ENCODE measurements at places on chromosomes 11 and 22. TPM values are rescaled to one million over a fixed set of nuclear protein-coding genes. Genes with fewer than 3 reads are reported as not detected.
A peak's percentile ranks its signal among the peaks of the same experiment; 100 is the strongest.

- DNase-seq: no peak
Measured at GRCh38 chr11:113505046-113505445, 29.8 kb upstream of the DRD2 start.

- no peak for DNase-seq
Measured at GRCh38 chr11:117052196-117053149, 45.8 kb downstream of the SIK3 start.

GRCh38 chr22:37126383-37126782 is 16.9 kb upstream of the TMPRSS6 start:
- no peak for DNase-seq

- DNase-seq: no peak
Measured at GRCh38 chr22:34000879-34001526, 80.7 kb upstream of the LARGE1 start.

GRCh38 chr22:41916745-41917358 is 2.0 kb upstream of the SHISA8 start:
- DNase-seq: no peak

- no peak for DNase-seq
Measured at GRCh38 chr11:119853581-119854360, 124.8 kb upstream of the NECTIN1 start.

Gene OR8A1
- total RNA-seq: not detected

DNA sequence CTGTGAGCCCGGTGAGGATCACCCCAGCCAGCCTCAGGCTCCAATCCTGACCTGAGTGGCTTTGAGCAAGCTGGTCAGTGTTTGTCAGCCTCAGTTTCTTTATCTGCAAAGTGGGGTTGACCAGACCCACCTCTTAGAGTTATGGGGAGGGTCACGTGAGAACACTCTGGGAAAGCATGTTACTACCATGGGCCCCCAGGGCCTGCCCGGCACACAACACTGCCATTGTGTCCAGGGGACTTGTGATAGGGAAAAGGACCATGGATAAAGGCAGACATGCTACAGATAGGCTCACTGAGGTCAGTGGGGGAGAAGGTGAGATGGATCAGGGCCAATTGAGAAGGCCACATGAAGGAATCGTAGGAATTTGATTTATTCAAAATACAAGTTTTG is 32.1 kb upstream of the SUSD2 start:
- DNase-seq: no peak

DNA sequence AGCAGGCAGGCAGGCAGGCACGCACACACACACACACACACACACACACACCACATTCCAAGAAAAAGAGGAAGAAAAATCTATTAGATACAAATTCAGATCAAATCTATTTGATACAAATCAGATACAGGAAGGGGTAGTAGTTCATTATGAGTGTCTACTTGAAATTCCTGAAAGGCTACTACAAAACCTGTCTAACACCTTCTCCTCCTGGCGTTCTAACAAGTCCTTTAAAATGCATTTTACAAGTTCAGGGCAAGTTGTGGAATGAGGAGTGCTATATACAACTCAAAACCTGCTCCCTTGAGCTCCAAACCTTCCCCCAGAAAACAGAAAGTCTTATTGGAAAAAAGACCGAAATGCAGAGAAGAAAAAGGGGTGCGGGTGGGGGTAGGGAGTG is 476 bp downstream of the ARHGAP32 start:
- no peak for DNase-seq

GRCh38 chr11:11113626-11114025 is 239.4 kb downstream of the CSNK2A3 start:
- DNase-seq: no peak

DNA sequence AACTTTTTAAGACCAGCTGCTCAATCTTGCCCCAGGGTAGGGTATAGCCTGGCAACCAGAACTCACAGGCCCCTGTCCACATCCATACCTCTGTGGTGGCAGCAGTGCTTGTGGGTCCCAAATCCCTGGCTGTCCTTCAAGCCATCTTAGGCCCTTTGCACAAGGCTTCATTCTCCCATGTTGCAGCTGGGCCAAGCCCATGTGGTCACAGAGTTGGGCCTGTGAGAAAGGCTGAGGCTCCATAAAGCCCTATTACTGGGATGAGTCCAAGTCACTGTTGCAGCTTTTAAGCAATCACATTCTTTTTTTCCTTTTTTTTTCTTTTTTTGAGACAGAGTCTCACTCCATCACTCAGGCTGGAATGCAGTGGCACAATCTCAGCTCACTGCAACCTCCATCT is 47.9 kb upstream of the SLC25A1 start:
- no peak for DNase-seq

DNA sequence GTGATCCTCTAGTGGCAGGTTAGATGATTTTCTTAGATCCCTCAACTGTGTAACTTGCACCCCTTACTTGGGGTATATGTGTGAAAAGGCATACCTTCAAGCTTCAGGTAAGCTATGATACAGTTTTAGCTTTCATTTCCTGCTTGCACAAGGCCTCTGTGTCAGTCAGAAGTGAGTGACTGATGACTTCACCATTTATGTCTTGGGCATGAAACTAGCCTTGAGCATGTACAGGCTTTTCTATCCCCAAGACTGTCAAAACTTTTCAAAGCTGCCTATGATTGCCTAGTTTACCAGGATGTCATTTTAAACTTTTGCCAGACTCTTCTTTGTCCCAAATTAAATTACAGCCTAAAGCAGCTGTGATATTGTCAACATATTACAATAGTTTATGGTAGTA is 286.1 kb upstream of the CNTN5 start:
- DNase-seq: no peak

Gene SYT12
- total RNA-seq: 0.13 TPM

- DNase-seq: peak; percentile 92
Measured at GRCh38 chr11:45102810-45103621, 43.4 kb upstream of the PRDM11 start.

GRCh38 chr11:77375107-77375506 is 73.6 kb upstream of the GDPD4 start:
- DNase-seq: no peak

DNA sequence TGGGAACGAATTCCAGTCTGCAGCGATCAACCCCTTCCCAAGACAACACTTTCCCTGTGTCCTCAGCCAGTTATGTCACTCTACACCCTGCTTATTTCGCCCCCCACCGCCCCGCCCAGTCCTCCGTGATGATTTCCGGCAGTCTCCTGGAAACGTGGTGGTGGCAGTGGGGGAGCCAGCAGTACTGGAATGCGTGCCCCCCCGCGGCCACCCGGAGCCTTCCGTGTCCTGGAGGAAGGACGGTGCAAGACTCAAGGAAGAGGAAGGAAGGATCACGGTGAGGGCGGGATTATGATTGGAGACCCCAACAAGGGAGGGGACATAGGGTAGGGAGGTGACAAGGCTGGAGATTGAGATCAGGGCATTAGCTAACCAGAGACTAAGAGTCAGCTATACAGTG is 4.1 kb downstream of the ROBO3 start:
- no peak for DNase-seq

DNA sequence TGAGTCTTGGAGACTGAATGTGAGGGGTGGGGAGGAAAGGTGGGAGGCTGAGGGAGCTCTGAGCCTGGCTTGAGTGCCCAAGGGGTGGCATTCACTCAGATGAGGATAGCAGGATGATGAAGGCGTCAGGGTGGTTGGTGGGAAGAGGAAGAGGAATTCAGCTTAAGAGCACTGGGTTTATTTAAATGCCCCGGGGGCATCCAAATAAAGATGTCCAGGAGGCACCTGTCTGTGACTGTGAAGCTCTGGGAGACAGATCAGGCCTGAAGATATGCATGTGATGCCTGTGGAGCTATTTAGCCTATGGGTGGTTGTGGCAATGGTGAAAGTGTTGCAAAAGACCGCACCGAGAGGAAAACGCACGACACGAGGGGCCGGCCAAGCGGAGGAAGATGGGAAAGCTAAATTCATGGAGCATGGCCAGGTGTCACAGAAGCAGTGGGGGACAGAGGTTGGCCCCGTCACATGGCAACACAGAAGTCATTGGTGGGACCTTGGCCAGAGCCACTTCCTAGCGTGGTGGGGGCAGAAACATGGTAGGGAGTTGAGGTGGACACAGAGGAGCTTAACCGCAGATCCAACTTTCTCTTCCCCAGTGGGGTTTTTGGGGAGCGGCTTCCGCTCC is 15.5 kb downstream of the SLC37A2 start:
- DNase-seq: no peak

Gene TSPAN4
- total RNA-seq: 118 TPM

DNA sequence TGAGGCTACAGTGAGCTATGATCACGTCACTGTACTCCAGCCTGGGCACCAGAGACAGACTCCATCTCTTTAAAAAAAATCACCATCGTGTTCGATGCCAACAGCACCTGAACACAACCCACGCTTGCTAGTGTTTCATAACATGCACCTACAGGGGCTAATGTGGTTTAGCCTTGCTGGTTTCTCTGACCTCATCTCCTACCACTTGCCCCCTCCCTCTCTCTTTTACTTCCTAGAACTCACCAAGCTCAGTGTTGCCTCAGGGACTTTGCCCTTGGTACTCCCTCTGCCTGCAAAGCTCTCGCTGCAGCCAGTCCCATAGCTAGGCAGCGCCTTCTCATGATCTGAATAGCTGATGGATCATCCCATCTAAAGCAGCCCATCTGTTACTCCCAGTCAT is 99.8 kb downstream of the FBXO7 start:
- DNase-seq: no peak

DNA sequence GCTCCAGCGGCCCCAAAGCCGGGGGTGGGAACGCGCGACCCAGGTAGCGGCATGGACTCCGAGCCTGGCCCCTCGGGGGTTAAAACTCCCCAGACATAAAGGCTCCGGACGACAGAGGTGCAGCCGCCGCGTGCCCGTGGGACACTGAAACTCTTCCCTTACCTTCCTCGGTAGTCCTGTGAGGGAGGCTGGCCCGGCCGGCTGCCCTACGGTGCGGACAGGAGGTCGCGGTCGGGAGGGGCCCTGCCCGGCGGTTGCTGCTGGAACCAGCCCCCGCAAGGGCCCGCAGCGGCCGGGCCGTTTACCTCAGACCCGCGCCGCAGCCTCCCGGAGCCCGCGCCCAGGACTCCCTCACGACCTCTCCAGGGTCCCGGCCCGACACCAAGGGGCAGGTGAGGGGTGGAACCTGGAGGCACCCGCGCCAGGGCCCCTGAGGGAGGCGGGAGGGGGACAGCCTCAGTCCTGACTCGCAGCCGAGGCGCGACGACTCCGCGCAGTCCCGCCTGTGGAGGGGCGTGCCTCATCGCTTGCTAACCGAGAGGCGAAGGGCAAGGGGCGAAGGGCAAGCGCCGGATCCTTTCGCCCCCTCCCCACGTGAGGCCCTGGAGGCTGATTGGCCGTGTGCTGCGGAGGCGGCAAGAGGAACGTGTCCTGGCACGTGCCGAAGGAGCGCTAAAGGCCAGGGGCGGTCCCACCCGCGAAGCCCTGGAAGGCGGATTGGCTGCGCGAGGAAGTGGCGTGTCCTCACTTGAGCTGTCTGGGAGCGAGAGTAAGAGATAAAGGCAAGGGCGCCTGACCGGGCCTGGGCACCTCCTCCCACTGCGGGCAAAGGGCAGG is at the start of gene UPB1:
Gene UPB1, plus strand, starts transcription at position 805 of the 837 bp plus-strand sequence. CDS start 72 bp downstream, outside the sequence.
- DNase-seq: no peak

Gene SEPTIN5
- total RNA-seq: 13.3 TPM

DNA sequence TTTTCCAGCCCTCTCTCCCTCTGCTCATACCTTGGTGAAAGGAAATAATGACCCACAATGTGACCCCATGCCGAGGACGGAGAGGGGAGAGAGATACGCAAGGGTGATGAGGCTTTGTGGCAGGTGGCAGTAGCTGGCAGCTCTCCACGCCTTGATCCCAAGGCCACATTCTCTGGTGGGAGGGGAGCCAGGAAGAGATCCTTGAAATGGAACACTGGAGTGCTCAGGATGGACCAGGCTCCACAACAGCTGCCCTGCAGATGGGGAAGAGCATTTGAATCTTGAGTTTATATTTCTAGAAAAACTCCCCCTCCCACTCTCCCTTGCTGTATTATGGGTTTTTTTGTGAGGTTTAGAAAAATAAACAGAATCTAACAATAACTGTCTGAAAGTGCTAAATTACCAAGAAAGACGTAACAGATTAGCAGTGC is 61.6 kb upstream of the CDON start:
- no peak for DNase-seq

DNA sequence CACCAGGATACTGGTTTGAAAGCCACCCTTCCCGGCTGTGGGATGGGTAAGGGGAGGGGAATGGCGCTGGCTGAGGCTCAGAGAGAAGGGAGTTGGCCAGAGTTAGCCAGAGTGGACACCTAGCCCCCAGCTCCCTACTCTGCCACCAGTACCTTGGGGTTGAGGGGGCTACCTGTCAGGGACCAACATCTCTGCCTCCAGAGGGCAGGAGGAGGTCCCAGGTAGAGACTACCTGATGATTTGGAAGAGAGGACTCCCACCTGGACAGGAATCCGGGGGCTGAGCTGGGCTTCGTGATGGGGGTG is 3.7 kb downstream of the MYRF start:
- DNase-seq: no peak

Data from SJSA1 (cell line).